ENCODE measurements at places on chromosomes 2 and 18. TPM values are rescaled to one million over a fixed set of nuclear protein-coding genes. Genes with fewer than 3 reads are reported as not detected.

GRCh38 chr18:52950155-52950554 is 610.2 kb downstream of the DCC start:
- DNase-seq = no peak

DNA sequence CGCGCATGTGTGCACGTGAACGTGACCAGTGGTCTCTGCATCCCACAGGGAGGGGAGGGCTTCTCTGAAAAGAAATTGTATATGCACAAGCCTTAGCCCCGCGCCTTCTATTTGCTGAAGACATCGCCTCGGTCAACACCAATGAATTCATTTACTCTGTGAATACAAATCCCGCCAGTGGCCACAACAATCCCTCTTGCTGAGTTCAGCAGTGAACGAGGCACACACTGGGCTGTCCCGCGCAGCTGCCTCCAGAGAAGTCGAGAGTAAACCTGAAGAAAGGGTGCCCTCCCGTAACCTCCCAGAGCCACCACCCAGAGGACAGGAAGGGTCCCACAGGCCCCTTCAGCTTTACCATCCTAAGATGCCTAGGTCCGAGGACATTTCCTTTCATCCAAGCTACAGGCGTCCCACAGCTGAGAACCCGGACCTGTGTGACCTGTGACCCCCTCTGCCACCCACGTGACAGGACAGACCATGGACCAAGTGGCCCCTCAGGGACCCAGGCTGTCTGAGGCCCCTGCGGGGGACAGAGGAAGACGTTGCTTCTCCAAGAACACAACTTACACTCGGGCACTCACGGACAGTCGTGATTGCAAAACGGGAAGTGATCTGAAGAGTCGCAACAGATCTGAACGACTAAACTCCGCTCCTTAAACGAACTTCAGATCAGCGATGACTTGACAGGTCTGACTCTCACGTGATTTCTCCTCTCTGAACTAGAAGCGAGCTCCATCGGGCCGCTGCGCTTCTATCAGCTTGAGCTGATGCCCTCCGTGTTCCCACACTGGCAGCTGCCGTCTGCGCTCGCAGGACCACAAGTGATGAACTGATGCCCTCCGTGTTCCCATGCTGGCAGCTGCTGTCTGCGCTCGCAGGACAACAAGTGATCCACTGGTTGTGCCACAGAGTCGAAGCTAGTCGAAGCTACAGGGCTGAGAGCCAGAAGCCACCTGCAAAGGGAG is 92.7 kb downstream of the ZNF516 start:
- DNase-seq = no peak

- no peak for DNase-seq
These were observed 292.0 kb downstream of the ASXL3 start for GRCh38 chr18:33870059-33870458.

- no peak for DNase-seq
These were observed 257.3 kb upstream of the APCDD1 start for GRCh38 chr18:10197097-10197496.

- DNase-seq = peak; percentile 70
These were observed 43.6 kb upstream of the VPS54 start for GRCh38 chr2:64062840-64063239.

Gene FSHR
- total RNA-seq = not detected

- DNase-seq = peak; percentile 61
These were observed 16.8 kb upstream of the LYPD6 start for GRCh38 chr2:149313512-149313972.
